Globus pallidus (tissue), 1 donor: ENCODE measurements at places on chromosomes 13 and 19.

- no peak for DNase-seq
Measured at GRCh38 chr13:25538276-25538675, 166.5 kb downstream of the ATP8A2 start.

- DNase-seq = no peak
Measured at GRCh38 chr13:105595471-105595870, 940.0 kb downstream of the EFNB2 start.

DNA sequence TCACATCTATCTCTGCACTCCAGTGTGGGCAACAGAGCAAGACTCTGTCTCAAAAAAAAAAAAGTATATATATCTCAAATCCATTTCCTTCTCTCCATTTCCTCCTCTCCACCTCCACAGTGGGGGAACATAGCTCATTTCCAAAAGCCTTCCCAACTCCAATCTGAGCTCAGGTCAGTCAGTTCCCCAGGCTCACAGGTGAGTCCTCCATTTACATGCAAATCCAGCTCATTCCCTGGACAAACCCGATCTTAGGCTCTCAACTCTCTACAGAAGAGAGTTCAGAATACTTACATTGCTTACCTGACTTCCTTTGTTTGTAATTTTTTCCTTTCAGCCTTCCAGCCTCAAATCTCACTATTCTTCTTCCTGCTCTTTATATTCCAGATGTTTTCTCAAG is 518.3 kb downstream of the GPC6 start:
- DNase-seq = no peak

DNA sequence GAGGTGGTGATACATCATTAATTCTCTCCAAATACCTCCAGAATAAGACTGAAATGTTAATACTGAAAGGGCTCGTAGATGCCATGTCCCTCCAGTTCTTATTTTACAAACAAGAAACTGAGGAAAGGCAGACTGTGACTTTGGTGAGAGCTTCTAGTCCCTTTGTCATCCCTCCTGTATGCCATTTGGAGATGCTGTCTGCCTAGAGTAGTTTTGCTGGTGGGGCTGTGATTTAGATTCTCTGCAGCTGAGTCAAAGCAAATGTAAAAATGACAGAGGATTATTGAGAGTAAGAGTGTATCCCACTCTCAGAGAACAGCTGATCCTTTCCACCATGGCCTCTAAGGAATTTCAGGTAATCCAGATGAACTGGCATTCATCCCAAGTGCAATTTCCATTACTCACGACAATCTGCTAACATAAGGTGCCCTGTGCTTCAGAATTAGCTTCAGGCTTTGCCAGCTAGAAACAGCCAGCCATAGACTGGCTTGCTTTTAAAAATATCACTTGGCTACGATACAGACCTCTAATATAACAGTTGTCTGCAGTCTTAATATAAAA is 16.8 kb downstream of the PABPC3 start:
- DNase-seq = peak; percentile 41

- no peak for DNase-seq
Measured at GRCh38 chr13:21625366-21625765, 21.4 kb upstream of the MICU2 start.

DNA sequence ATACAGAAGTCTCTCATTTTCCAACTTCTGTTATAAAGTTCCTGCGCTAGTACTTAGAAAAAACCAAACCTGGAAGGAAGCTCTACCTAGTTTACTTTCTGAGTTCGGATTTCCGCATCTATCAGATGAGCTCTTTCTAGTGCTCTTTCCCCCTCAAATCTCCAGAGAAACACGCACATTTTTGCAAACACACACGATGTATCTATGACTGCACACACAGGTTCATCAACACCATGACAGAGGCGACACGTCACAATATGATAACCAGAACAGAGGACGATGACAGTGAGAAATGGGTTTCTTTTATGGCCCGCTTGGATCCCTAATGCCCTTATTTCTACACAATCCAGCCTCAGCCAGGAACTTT is 629 bp upstream of the LRRC63 start:
- no peak for DNase-seq

DNA sequence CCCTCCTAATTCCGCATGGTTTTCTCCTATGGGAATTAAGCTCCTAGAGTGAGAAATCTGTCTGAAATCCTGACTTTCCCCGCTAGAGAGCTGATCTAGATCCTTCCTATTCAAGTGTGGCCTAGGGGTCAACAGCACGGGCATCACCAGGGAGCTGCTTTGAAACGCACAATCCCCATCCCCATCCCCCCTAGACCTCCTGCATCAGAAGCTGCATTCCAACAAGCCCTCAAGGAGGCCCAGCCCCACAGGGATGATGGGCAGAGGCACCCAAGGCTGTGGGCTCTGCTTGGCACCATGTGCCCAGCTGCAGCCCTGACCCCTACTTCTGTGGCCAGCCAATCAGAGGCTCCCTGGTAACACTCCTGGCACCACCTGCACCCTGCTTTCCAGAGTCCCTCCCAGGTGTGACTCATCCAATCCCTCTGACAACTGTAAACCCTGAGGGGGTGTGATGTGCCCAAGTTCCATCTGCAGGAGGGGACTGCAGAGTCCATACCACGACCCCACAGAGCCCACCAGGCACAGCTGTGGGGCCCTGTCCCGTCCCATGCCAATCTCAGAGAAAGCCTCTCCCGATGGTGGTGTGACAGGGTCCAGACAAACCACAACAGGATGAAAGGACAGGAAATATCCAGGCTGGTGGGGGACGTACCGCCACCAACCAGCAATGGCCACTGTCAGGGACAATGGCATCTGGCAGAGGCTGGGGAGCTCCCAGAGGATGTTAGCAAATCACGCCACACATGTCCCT is 19.8 kb upstream of the SLC35E1 start:
- DNase-seq = no peak

DNA sequence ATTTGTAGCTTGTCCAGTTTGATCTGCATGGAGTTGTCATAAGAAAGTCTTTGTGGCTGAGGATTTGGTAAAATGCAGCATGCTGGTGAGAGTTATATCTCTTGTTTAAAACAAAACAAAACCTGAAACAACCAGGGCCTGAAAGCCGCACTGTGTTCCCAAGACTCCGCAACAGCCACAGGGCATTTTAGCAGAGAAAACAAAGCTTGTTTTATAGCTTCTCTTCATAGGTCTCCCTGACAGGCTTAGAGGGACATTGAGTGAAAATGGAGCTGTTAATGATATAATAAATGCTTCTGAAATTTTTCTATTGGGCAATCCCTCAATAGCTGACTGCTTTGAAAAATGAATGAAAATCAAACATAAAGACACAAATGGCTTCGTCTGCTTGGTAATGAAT is 148.7 kb upstream of the RNF113B start:
- DNase-seq = no peak

- DNase-seq = no peak
Measured at GRCh38 chr13:67069117-67069767, 160.9 kb downstream of the PCDH9 start.

DNA sequence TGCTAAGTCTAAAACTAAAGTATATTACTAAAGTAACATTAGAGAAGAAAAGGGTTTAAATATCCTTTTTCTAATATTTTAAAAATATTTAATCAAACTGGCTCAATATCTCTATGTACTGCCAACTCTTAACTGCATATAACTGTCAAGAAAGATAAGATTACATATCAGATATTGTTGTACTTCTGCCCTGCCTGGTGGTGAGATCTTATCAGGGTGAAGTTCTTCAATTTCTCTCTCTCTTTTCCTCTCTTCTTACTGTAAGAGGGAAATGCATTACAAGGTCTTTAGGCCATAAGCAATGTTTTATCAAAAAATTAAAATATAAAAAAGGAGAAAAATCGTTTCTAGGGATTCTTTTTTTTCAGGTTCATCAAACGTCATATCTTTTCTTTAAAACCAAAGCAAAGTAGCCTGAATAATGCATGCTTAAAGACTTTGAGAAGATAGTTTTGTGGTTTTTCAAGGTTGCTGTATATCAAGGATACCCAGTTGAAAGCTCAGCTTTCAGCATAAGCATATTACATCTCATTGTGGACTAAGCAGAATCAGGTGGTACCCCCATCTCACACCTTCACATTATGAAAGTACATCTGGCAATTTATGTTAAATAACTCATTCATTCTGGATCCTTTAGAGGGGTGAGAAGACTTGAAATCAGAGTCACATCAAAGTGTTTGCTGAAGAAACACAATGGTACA is 1625.7 kb upstream of the SLC10A2 start:
- no peak for DNase-seq

DNA sequence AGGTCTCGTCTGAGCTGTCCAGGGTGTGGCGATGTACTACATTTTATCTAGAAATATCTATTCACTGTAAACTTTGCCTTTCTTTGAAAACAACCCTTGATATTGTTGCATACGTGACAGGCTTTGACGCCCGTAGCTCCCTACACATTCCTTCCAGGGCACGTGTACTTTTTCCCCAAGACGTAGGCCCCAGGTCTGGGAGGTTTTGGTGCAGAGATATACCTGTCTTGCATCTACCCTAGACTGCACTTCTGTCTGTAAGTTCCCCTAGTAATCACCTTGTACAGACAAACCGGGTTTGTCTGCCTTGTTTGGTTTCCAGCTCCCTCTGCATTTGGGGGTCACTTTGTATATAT is 69.2 kb downstream of the ERICH6B start:
- DNase-seq = no peak

DNA sequence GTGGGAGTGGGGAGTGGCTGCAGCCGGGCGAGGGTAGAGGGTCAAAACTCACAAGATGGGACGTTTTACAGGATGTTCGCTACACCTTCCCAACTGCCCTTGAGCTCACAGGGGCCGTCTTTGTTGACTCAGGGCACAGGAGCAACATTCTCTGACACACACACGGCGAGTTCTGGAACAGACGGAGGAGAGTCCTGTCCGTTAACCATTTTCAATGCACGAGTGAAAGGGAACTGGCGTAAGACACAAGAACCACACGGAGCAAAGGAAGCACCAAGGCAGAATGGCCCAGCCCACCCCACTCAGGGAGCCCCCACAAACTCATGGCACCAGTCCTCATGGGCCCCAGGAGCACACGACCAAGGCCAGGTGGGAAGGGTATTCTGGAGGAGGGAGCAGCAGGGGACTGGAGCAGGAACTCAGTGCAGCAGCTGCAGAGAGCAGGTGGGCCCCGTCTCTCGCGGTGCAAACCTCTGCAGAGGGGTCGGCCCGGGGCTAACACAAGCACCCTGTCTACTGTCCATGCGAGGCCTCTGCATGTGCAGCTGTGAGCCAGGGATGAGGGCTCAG is 37.9 kb upstream of the ISYNA1 start:
- DNase-seq = no peak

DNA sequence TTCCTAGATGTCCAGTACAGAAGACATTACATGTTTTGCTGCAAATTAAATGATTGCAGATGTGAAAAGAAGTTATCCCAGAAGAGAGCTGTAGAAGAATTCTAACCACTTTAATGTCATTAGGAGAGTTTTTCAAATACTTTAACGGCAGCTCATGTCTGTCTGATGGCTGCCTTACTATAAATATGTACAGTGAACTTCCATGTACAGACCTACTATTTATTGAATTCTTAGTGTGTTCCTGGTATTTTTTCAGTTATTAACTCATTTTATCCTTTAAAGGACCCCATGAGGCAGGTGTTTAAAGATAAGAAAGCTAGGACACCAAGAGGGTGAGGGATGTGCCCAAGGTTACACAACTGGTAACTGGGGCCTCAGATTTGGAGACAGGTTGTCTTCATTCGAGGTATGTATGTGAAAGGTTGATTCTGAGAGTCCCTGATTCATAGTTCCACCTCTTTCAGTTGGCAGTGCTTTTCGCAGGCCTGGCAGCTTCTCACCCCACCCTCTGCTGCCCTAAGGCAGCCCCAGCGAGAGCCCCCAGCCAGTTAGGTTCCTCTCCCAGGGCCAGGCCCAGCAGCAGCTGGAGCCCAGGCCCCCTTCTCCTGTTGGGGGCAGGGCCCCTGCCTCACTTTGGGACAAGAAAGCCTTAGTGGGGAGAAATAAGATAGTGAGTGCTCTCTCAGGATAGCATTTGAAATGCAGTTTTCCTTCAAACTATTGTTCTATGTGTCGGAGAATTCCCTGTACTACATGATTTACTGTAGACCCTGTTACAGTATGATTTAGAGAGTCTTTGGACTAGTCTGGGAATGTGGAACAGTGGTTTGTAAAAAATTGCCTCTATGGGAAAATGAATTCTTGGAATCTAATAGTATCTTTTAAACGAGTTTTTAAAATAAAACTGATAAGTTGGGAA is 67.7 kb upstream of the TEX29 start:
- no peak for DNase-seq

DNA sequence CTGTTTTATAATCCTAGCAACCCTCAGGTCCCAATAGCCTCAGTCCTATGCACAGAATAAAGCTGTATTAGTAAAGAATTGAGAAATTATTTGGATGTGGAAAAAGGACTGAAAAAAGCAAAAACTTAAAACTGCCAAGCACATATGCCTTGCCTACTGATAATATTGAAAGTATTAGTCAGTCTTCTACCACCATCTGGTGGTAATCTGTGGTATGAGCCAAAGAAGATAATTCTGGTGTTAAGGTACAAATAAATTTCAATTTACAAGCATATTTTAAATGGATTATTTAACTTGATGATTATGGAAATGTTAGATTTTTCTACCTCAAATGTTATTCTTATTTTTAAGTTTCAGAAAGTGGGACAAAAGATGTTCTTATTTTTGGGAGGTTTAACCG is 460.3 kb upstream of the KLHL1 start:
- DNase-seq = peak; percentile 30

- DNase-seq = no peak
Measured at GRCh38 chr13:112756511-112756966, 66.7 kb downstream of the ATP11A start.

GRCh38 chr13:28805193-28805819 is 14.8 kb upstream of the MTUS2 start:
- no peak for DNase-seq

DNA sequence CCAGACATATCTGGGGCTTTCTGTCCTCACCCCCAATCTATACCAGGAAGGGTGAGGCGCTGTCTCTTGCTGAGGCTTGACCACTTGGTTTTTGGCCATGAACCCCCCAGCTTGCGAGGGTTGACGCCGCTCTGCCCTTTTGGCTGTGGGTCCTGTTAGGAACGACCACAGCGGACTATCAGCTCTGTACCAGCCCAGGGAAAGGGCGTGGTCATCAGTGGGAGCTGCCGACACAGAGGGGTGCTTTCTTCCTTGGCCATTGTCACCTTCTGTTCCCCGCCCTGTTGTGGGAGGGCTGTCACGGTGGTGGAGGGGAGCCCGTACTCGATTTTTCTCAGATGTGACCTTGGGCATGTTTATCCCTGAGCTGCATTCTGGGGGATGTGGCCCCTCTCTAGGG is 5.7 kb downstream of the DCAF15 start:
- no peak for DNase-seq

GRCh38 chr19:35209646-35210045 is 18.9 kb downstream of the FAM187B start:
- no peak for DNase-seq

DNA sequence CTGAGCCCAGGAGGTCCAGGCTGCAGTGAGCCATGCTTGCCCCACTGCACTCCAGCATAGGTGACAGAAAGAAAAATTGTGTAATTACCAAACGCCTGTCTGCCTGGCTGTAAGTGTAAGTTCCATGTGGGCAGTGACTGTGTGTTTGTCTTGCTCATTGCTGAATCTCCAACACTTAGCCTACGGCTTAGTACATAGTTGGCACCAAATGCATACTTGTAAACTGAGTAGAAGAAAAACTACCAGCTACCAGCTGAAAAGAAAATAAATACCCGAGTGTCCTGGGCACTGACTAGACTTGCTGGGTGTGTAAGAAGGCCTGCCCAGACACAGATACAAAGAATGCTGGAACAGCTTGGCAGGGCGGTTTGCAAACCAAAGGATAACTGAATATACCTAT is 2.7 kb upstream of the CEBPG start:
- no peak for DNase-seq

- DNase-seq = no peak
Measured at GRCh38 chr19:42360787-42361544, 29.1 kb downstream of the CNFN start.
